ENCODE measurements at places on chromosomes 2 and 18.

- DNase-seq = no peak
Observed at GRCh38 chr2:118667348-118667747, 180.1 kb downstream of the EN1 start.

- DNase-seq = no peak
Observed at GRCh38 chr2:107364361-107364950, 462.2 kb upstream of the RGPD4 start.

GRCh38 chr2:18436503-18437005, 123.9 kb downstream of the RDH14 start:
- no peak for DNase-seq

- DNase-seq = no peak
Observed at GRCh38 chr2:37543999-37544557, 127.4 kb downstream of the CDC42EP3 start.

DNA sequence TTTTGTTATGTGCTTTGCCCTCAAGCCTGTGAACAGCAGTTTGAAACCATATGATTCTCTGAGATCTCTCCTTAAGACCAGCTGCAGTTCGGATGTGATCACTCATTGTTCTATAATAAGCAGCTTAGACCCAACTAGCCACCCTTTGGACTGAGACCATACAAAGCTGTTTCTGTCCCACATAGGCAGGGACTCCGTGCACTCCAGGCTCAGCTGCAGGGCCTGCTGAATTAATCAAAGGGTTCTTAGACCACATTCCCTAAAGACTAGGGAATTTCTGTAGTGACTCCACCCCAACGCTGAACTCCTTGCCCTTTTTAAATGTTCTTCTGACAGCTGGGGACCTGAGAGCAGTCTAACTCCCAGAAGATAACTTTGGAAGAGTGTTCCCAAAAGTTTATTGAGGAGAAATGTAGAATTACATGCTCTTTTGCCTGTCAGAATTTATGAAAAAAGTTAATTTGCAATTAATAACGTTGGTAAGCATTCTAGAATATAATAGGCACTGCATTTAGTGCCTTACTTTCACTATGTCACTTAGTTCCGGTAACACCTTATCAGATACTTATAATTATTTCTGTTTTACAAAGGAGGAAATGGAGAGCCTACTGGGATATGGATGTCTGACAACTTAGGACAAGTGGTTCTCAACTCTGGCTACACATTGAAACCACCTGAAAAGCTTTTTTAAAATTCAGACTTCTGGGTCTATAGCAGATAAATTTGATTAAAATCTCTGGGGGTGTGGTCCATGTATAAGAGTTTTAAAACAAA, 42.3 kb downstream of the GULP1 start:
- no peak for DNase-seq

- no peak for DNase-seq
Observed at GRCh38 chr2:113183264-113183663, 9.5 kb downstream of the PSD4 start.

DNA sequence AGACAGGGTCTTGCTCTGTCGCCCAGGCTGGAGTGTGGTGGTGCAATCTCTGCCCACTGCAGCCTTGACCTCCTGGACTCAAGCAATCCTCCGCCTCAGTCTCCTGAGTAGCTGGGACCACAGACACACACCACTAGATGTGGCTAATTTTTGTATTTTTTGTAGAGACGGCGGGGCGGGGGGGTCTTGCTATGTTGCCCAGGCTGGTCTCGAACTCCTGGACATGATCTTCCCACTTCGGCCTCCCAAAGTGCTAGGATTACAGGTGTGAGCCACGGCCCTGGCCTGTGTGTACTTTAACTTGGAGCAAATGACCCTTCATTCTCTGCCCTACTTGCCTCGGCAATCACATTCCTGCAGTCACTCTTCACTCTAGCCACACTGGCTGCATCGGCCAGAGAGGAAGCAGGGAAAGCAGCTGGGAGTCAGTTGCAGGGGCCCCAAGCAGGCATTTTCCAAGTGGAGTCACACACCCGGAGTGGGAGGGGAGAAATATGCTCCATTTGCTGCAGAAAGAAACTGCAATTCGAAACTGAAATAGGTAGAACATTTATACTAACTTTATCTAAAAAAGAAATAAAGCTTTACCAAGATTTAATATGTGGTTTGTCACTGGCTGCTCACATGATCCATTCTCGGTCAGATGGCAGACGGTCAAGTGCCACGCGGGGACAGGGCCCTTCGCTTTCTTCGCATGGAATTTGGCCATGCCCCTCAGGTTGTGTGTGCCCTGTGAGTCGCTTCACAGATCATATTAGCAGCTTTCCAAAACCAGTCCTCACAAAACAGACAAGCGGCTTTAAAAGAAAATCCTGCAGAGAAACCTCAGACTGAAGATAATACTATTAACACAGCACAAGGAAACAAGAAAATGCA, 37.1 kb downstream of the FAM161A start:
- DNase-seq = no peak

GRCh38 chr2:222433332-222434173, 9.2 kb downstream of the SGPP2 start:
- DNase-seq = no peak

- DNase-seq = no peak
Observed at GRCh38 chr18:2997429-2997828, 15.5 kb downstream of the LPIN2 start.

GRCh38 chr18:63947051-63947790, 1.9 kb upstream of the HMSD start:
- DNase-seq = no peak

GRCh38 chr2:98898423-98898841, 37.6 kb downstream of the CRACDL start:
- no peak for DNase-seq

GRCh38 chr2:164457271-164457670, 164.0 kb downstream of the GRB14 start:
- no peak for DNase-seq

- no peak for DNase-seq
Observed at GRCh38 chr2:114005110-114005783, 115.4 kb downstream of the ACTR3 start.

GRCh38 chr2:240269380-240269779, 128.9 kb upstream of the OTOS start:
- no peak for DNase-seq

DNA sequence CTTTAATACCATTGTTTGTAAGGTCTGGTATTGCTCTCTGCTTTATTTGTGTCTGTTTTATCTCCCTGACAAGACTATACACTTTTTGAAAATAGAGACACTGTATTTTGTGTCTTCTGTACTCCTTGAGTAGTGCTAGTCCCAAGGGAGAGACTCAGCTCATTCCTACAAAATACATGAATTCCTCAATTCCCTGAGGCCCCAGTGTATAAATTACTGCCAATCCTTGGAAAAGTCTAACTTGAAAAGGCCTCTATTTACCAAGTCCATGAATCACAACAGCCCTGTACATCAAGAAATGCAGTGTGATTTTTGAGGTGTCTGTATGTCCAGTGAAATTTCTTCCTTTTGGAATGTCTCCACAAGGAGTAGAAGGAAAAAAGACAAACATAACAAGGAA, 34.9 kb upstream of the NEDD4L start:
- DNase-seq = no peak

Data from CD4-positive, alpha-beta T cell treated with Interleukin-4 for 4 hours (primary cell).